Astrocyte of the spinal cord (primary cell): ENCODE measurements at places on chromosomes 2 and 18.

GRCh38 chr18:50847192-50847591 is 27.4 kb upstream of the MRO start:
- peak; percentile 66 for DNase-seq

DNA sequence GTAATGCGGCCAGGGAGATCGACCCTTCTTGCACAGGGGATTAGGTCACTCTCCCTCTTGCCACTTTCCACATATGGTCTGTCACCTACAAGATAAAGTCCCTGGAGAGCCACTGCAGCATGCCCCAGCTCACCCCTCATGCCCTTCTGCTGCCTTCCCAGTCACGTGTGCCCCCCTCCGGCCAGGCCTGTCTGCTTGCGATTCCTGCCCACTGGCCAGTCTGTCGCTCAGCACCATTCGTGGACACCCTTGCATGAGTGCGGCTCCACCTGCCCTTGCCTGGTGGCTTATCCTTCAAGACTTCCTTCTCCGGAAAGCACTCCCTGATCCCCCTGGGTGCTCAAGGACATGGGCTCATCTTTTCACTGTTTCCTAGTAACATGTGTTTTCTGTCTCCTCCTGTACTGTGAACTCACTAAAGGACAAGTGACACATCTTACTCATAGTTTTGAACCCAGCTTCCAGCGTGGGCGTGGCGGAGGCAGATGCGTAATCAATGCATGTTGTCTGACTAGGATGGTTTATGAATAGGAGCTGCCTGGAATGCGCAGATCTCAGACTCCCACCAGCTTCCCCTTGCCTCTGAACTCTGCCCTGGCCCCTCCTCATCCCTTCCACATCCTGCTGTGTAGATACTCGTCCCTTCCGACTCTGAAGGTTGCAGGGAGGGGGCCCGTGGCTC is 7.8 kb upstream of the NT5DC4 start:
- DNase-seq, result peak; percentile 60

- DNase-seq, result peak; percentile 81
Measured at GRCh38 chr2:226256237-226256636, 543.4 kb downstream of the IRS1 start.

DNA sequence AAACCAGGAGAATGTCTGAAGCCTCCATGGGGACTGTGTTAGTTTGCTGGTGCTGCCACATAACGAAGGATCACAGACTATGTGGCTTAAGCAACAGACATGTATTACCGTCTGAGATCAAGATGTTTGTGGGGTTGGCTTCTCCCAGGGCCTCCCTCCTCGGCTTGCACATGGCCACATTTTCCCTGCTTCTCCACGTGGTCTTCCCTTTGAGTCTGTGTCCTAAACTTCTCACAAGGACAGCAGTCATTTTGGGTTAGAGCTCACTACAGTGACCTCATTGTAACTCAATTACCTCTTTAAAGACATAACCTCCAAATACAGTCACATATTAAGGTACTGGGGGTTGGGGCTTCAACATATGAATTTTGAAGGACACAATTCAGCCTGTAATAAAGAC is 44.6 kb upstream of the LPIN2 start:
- DNase-seq, result no peak
